ENCODE measurements at places on chromosomes 5 and 9.

- DNase-seq: no peak
Measured at GRCh38 chr5:114524221-114524620, 162.4 kb downstream of the KCNN2 start.

GRCh38 chr5:35308421-35308820 lies 78.1 kb upstream of the PRLR start:
- DNase-seq: no peak

GRCh38 chr5:169121630-169122420 lies 179.1 kb downstream of the SLIT3 start:
- DNase-seq: no peak

DNA sequence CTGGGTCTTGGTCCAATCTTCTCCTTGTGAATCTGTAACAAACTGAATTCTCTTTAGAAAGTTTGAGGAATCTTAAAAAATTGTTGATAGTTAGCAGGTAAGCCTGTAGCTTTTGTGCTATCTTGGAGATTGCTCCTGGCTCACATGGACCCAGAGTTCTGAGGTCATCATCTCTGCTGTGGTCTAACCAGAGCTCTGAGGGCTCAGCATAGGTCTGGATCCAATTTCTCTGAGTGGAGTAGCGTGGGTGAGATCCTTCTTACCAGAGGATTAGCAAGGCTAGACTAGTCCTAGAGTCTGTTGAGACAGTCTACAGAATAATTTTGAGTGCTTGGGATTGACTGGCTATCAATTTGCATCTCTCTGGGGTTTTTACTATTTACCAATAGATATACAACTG lies 60.5 kb upstream of the IL6ST start:
- DNase-seq: no peak

DNA sequence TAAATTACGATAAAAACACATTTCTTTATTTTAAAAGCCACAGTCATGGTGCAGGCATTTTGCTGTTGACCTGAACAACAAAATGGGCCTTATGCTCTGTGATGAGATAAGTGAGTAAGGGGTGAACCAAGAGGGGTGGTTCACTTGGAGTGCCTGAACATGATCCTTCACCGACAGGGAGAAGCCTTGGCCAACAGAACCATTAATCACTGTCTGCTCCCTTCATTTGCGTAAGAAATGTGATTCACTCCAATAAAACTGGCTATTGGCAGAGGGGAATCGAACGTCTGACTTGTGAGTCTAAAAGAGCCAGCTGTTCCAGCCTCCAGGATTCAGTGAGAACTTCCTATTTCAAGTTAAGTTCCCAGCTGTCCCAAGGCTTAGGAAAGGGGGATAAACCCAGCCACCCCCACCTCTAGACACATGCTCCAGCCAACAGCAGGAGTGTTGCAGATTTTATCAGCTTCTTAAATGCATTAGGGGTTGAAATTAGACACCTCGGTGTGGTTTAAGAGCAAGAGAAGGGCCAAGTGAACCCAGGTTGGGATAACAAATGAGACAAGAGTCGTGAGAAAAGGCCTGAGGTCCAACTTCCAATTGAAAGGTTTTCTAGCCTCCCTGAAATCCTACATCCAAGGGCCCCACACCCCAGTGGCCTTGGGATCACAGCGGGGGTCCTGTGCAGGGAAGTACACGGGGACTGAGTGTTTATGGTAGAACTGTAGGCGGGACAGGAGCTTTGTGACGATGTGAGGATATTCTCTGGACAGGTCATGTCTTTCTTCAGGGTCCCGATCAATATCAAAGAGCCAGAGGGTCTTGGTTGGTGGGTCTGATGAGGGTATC lies 131.4 kb upstream of the LHFPL2 start:
- no peak for DNase-seq

DNA sequence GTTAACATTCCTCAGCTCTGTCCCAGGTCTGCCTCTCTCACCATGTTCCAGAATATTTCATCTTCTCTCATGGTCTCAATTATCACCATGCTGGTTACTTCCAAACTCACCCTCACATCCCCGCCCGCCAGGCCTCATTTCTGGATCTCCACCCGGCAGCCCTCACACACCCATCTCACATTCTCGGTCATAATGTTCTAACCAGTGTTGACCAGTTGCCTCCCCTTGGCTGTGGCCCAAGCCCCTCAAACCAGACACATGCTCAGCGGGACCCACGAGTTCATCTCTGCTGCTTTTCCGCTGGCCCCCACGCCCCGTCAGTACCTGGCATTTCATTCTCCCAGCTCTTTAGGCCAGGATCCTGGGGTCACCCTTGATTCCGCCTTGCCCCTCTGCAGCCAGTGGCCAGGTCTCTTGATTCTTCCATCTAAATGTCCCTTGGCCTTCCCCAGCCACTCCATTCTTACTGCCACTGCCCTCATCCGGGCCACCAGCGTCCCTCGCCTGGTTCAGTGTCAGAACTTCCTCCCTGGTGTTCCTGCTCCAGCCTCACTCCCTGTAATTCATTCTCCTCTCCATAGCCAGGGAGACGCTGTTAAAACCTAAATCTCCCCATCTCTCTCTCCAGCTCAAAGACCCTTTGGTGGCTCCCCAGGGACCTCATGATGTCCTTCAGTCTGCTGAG lies 141.7 kb downstream of the MVB12B start:
- DNase-seq: no peak

GRCh38 chr5:73422164-73422563 lies 26.4 kb downstream of the FOXD1 start:
- no peak for DNase-seq

DNA sequence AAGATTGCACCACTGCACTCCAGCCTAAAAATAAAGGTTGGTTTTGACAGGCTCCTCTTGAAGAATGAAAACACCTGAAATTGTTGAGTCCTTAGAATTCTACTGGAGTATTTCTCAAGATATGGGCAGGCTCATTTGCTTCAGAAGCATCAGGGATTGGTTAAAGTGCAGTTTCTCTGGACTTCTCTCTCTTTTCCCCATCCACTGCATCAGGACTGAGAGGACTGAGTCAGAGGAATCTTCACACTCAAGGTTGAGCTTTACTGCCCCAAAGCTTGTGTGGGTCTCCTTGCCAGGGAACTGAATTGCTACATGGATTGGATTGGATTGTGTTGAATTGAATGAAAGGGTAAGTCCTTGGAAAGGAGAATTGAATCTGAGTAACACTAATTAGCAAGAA lies 7.5 kb upstream of the CCDC69 start:
- DNase-seq: no peak

DNA sequence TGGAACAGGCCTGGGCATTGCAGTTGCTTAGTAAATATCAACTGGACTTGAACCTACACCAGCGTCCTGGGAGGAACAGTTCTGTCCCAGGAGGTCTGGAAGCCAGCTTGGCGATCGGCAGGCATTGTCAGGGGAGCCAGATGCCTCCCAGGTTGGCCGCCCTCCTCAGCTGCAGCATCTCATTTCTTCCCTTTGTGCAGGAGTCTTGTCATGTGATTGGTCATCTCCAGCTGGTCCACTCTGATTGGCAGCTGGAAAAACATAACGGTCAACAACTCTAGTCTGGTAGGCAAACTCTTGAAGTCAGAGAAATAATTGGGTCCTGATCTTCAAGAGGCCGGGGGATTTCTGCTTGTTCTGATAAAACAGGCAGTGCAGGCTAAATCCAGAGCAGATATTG lies 29.6 kb upstream of the NCS1 start:
- no peak for DNase-seq

- no peak for DNase-seq
Measured at GRCh38 chr5:167688341-167689130, 602.9 kb upstream of the WWC1 start.

- no peak for DNase-seq
Measured at GRCh38 chr9:76703270-76703669, 61.0 kb upstream of the PCA3 start.

DNA sequence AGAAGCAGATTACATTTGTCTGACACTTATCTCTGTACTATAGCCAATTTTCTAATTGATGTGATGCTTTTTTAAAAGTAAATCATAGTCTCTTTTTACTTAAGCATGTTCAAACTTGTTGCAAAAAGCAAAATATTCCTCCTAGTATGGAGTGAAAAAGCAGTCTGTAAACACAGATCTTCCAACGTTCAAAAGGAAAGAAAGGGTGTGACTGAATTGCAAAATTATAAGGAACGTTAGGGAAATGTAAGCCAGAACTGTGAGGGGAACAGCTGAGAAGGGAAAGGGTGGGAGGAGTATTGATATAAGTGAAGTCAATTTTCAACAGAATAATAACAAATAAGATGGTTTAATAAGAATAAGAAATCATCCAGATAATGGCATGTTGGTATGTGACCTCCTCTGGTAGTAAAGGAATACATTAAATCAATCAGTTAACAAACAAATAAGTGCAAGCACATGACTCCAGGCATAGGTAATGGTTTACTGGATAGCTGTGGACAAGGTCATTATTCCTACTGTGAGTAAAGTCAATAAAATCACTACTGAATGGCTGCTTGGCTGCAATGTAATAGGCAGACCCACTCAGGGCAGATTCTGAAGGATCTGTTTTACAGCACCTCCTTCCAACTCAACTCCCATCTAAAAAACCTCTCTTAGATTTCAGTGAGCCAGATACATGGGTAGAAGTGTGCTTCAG lies 239.1 kb upstream of the NMUR2 start:
- no peak for DNase-seq

GRCh38 chr9:125432715-125433385 lies 171.2 kb downstream of the GAPVD1 start:
- no peak for DNase-seq

DNA sequence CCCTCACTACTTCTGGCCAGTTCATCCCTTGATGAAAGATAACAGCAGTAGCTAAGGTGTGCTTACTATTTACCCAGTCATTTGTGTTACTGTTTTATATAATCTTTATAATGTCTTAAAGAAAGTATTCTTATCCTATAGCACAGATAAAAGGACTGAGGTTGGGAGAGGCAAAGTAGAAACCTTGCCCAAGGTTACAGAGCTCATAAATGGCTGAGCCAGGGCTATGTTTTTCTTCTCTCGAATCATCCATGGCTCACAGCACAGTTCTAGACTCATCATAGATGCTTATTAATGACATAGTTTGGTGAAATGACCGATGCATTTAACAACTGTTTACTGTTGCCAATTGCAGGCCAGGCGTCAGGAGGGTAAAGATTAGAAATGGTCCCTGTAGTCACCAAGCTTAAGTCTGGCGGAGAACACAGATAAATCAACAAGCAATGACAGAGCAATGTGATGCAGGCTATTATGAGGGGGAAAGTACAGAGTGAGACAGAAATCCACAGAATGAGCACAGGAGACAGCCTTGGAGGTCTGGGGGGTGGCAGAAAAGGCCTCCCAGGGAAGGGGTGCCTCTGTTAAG lies 65.6 kb upstream of the ZNF622 start:
- DNase-seq: no peak

DNA sequence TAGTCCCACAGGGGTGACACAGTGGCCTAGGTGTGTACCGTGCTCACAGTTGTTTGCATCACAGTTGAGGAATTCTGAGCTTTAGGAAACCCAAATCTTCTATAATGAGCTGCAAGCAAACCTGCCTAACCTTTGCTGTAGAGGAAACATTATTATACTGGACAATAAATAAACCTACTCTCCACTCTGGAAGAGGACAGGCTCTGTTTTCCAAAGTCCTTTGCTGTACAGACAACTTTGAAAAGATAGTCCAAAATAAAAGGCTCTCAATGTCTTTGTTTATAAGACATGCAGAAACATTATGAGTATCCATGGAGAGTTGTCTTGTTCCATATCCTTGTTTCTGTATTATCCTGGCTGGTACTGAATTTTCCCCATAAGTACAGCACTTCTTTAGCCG lies 29.4 kb downstream of the ZNF131 start:
- no peak for DNase-seq

DNA sequence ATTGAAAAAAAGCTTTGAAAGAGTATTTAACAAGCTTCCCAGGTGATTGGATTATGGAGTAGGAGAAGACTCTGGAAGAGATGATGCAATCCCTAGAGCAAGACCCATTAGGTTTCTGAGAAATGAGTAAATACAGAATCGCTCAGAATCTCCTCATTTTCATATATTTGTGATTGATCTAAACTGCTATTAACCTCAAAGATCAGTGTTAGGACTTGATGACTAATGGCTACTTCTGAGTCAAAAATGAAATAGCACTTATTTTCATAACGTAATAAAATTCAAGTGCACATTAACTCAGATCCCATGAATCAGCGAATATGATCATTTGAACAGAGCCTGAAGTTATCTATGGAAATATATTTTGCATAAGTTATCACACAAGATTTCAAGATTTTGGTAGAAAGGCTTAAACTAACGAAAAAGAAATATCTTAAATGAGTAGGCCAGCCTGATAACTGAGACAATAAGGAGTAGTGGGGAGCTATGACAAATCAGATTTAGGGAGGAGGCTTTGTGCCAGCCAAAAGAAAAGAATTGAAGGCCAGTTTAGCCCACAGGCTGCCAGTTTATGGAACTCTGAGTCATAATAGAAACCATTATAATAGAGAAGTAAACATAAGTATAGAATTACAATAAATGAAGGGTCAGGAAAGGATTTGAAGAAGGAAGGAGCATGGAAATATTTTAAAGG lies 106.7 kb upstream of the OSMR start:
- no peak for DNase-seq

DNA sequence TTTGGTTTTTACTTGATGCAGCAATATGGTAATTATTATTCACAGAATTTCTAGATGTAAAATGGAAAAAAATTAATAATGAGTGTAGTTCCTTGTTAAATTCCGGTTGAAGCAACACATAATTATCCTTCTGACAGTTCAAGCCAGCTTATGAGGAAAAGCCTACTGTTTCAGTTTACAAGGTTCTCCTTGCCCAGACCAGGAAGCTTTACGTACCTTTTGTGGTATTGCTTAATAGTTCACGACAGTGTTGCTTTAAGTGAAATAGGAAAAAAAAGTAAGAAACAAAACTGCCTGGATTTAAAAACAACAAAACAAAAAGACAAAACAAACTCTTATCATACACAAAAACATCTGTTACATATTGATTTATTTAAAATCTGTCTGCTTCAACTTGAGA lies 547.3 kb upstream of the C9orf72 start:
- no peak for DNase-seq

- DNase-seq: no peak
Measured at GRCh38 chr5:67331296-67331925, 134.8 kb upstream of the CD180 start.

DNA sequence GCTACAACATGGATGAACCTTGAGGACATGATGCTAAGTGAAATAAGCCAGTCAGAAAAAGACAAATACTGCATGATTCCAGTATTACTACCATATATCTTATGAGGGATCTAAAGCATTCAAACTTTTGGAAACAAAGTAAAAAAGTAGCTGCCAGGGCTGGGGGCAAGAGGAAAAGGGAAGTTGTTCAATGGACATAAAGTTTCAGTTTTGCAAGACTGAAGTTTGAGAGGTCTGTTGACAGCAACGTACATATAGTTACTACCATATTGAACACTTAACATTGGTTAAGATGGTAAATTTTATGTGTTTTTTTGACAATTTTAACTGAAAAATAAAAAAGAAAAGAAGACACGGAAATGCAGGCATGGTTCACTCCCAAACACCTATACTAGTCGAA lies 77.6 kb downstream of the MAPKAP1 start:
- DNase-seq: no peak
